Mucosa of descending colon (tissue), 3 donors: ENCODE measurements at places on chromosomes 6 and 20. TPM values are rescaled to one million over a fixed set of nuclear protein-coding genes. Genes with fewer than 3 reads are reported as not detected.

The SSR1 gene
- 139 TPM for total RNA-seq

The DSP gene
- total RNA-seq = 177 TPM

The TRIM38 gene
- total RNA-seq = 12.6 TPM

The MAS1 gene
- not detected for total RNA-seq

The COL21A1 gene
- total RNA-seq = 0.35 TPM

The MROH8 gene
- 3.1 TPM for total RNA-seq

The PTCRA gene
- not detected for total RNA-seq
